ENCODE measurements at places on chromosomes 1 and 21.

DNA sequence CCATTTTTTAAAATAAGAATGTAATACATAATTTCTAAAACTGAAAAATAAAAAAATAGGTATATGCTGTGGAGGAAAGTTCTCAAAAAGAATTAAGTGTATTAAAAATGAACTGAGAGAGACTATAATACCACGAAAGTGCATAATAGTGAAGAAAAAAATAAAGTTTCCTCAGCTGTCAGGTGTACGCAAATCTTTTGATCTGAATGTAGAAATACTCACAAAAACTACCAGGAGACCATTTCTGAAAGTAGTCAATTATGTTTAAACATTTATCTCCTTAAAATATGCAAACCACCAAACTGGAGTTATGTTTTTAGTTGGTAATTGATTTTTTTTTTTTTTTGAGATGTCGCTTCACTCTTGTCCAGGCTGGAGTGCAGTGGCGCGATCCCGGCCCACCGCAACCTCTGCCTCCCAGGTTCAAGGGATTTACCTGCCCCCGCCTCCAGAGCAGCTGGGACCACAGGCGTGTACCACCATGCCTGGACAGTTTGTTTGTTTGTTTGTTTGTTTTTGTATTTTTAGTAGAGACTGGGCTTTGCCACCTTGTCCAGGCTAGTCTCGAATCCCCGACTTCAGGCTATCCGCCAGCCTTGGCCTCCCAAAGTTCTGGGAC, 1169.2 kb upstream of the B3GALT2 start:
- no peak for DNase-seq

DNA sequence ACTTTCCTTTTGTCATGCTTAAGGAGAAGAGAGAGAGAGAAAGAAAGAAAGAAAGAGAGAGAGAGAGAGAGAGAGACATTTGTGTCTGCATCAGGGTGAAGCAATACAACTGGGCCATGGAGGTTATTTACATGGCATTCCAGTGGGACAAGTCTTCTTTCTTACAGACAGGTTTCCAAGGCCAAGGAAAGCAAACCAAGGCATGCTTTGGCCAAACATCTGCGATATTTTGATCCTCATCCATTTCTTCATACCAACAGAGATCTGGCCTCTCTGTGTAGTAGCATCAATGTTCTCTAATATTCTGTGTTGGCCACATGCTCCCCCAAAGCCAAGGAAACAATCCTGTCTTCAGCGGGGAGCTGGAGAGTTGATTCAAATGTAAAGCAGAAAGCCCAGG, 292.1 kb downstream of the SETD4 start:
- no peak for DNase-seq

DNA sequence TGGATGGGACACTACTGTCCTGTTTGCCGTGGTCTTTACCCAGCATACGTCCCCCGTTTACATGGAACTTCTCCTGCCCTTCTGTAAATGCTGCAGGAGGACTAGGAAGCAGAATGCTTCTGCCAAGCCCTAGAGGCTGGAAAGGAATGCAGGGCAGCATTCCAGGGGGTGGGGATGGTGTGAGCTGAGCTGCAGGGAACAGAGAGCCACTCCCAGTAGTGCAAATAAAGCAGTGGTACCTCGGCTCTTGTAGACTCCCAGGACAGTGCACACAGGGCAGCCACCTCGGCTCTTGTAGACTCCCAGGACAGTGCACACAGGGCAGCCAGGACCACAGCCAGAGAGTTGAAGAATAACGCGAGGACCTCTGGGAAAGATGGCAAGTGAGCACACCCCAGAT, 35.4 kb downstream of the PTPRU start:
- DNase-seq = no peak

DNA sequence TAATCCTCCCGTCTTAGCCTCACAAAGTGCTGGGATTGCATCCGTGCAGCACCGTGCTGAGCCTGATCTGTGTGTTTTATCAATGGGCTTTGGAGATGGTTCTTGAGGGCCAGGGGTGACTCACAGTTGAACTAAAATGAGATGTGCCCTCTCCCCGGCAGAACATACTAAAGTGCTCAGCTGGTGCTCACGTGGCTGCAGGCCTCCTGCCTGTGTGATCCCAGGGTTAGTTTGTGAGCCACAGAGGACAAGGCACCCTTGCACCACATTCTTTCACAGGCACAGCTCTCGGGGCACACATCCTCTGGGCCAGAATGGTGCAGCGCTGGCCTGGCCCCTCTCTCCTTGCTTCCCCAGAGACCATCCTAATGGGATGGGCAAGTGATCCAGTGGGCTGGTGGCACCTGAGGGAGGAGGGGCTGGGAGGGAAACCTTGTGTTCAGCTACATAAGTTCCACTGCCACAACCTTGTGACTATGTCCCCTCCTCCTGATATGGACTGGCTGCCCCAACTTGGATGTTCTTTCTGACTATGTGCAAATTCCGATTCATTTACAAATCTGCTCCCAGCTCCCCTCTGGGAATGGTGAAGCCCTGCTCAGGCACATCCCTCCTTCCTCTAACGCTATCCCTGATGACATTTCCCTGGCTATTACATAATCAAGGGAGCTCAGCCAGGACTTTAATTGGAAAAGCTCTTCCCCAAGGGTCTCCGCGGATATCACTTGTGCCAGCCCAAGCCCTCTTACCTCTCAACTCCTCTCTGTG, 197.0 kb upstream of the EDN2 start:
- no peak for DNase-seq

DNA sequence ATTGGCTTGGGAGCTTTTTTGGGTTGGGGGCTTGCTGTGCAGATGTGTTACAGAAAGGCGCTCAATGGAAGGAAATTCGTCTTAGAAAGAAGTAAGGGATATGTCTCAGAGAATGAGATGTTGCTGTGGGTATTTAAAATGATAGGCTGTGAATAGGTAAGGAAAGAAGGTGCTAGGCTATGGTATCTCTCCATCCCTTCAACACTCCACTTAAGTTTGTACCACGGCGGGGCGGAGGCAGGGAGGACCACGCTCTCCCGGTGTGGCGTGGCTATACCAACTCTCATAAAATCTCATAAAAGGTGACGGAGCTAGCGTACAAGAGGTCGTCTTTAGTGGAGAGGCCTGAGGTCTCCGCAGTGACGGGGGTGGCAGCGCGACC, 305 bp upstream of the RPS6KC1 start:
- peak; percentile 57 for DNase-seq

- no peak for DNase-seq
Measured at GRCh38 chr1:152442765-152443164, 28.7 kb upstream of the CRNN start.

DNA sequence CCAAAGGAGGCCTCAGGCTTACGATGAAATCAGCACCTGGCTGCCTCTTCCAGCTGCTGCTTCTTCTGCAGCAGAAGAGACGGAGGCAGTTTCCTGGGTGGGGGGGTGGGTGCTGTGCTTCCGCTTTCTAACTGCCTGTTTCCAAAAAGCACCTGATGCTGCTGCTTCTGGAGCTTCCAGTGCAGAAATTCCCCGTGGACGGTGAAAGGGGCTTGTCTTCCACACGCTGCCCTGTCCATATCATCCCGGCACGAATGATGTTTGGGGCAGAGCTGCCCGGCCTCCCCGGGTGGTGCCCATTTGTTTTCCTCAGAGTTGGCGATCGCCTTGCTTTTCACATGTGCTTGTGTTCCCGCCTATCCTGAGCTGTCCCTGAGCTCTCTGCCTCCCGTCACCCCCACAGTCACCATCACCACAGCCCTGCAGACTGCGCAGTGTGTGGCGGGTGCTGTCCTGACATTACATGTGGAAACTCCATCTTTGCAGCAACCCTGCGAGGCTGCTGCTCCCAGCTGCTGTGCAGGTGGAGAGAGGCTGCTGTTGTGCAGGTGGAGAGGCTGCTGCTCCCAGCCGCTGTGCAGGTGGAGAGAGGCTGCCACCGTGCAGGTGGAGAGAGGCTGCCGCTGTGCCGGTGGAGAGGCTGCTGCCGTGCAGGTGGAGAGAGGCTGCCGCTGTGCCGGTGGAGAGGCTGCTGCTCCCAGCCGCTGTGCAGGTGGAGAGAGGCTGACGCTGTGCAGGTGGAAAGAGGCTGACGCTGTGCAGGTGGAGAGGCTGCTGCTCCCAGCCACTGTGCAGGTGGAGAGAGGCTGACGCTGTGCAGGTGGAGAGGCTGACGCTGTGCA, 1.8 kb downstream of the TTLL10 start:
- DNase-seq = peak; percentile 73

GRCh38 chr1:220751111-220751510, 3.0 kb downstream of the MTARC2 start:
- no peak for DNase-seq

- DNase-seq = no peak
Measured at GRCh38 chr1:221687836-221688487, 53.9 kb downstream of the DUSP10 start.

GRCh38 chr1:55153031-55153430, 62.1 kb downstream of the USP24 start:
- DNase-seq = no peak

DNA sequence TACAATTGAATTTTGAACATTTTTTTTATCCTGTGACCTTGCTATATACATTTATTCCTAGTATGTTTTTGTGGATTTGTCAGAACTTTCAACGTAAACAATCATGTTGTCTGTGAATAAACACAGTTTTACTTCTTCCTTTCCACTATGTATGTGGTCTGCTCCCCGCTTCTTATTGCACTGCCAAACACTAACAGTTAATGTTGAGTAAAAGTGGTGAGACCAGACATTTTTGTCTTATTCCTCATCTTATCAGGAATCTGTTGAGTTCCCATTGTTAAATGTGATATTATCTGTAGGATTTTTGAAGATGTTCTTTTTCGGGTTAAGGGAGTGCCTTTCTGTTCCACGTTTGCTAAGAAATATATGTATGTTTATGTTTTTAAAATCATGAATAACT, 45.9 kb downstream of the CAMSAP2 start:
- DNase-seq = no peak

DNA sequence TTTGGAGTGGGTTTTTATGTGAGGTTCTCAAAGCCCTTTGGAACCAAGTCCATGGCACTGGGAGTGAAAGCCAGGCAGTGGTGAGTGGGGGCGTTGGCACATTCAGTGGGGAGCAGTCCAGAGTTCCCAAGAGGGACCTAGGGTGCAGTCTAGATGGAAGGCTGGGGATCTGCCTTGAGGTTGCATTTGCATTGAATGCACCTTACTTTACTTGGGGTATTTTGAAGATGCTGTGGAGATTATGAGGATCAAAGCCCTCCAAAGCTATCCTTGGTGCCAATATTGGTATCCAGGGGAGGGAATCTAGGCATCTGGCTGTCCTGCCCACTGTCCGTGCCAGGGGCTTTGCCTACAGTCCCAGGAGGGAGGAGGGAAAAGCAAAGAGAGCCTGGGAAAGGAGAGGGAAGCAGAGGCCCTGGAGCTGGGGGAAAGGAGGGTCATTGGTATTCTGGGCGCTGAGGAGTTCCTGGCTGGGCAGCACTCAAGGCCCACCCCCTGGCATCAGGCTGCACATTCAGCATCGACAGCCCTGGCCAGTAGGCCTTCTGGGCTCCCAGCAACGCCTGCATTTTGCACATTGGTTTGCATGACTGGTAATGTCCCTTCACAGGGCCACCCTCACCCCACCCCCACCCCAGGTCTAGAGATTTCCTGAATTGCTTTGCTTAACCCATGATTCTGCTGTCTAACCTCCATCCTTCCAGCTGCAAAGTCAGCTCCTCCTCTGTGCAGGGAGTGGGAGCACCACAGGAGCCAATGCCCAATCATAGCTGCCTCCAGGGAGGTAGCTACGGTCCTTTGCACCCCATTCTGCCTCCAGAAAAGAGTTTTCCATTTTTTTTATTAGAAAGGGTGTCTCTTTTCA, 843 bp upstream of the BCAN start:
- no peak for DNase-seq

GRCh38 chr1:157137046-157137407, 1.2 kb downstream of the ETV3 start:
- DNase-seq = no peak

- no peak for DNase-seq
Measured at GRCh38 chr1:16198444-16199156, 13.9 kb downstream of the ARHGEF19 start.

- DNase-seq = no peak
Measured at GRCh38 chr1:57843760-57844159, 419.9 kb upstream of the DAB1 start.

DNA sequence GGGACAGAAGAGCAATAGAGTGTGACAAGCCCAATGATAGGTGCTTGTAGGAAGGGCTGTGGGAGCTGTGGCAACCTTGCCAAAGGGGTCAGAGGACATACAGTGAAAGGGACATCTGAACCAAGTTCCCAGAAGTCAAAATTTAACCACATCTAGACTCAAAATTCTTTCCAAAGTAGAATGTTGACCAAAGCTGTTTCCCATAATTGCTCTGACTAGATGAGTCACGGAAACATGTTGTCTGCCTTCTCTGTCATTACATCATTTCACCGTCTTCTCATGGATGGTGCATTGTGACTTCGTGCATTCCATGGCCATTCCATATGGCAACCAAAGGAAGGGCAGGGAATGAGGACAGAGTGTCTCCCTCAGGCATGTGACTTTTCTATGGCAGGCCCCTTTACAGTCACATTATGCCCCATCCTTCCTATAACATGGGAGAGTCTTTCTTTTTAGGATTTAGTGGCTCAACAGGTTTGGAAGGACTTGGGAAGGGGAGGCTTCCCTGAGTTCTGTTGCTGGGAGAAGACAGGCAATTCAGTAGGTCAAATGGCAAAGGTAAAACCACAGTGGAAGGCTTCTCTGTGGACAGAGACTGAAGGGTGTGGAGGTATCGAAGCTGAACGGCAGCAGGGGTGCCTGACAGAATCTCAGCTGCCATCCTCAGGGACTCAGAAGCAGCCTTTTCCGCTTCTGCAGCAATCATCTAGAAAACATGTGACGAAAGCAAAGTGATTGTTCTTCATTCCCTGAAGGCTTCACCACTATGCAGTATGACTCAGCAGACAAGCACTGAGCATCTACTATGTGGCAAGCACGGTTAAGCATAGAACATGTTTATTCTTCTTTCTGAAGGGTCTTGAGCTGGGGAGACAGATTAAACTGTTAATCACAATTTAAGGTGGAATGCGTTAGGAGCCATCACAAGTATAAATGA, 24.7 kb downstream of the NPHS2 start:
- no peak for DNase-seq

GRCh38 chr1:211653293-211653692, 22.1 kb downstream of the NEK2 start:
- DNase-seq = no peak

DNA sequence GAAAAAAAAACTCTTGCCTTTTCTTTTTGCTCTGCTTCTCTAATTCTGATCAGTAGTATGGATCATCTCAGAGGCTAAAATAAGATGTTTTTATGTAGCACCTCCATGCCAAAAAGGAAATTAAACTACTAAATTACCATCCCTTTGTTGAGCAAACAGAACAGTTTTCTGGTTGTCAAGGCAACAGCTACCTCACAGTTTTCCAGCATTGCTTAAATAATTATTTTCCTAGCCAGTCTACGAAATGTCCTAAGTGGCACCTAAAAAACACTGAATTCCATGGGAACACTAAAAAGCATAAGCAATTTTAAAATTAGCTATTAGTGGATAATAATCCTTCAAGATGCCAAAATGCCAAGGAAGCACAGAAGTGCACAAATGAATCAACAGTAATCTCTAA, 61.7 kb downstream of the ARID4B start:
- no peak for DNase-seq

- no peak for DNase-seq
Measured at GRCh38 chr1:8902765-8903164, 24.3 kb upstream of the ENO1 start.
